ENCODE measurements at places on chromosomes 6 and 20.
A peak's percentile ranks its signal among the peaks of the same experiment; 100 is the strongest.

GRCh38 chr20:640674-641515, 12.1 kb downstream of the SRXN1 start:
- no peak for DNase-seq

DNA sequence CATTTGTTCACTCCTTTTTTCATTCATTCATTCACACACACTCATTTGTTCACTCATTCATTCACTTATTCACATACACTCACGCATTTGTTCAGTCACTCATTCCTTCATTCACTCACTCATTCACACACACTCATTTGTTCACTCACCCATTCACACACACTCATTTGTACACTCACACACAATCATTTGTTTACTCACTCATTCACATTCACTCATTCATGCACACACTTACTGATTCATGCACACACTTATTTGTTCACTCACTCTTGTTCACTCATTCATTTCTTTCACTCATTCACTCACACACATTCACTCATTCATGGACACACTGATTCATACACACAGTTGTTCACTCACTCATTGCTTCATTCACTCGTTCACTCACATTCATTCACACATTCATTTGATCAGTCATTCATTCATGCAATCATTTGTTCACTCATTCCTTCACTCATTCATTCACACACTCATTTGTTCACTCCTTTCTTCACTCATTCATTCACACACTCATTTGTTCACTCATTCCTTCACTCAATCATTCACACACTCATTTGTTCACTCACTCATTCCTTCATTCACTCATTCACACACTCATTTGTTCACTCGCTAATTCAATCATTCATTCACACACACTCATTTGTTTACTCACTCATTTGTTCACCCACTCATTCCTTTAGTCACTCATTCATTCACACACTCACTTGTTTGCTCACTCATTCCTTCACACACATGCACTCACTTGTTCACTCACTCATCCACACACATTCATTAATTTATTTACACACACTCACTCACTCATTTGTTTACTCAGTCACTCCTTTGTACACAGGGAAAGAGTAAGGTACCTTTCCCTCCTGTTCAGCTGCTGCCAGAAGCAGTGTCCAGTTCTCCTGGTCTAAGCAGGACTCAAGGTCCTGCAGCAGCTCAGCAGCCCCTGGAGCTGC, 50.7 kb upstream of the BHLHE23 start:
- DNase-seq: no peak

DNA sequence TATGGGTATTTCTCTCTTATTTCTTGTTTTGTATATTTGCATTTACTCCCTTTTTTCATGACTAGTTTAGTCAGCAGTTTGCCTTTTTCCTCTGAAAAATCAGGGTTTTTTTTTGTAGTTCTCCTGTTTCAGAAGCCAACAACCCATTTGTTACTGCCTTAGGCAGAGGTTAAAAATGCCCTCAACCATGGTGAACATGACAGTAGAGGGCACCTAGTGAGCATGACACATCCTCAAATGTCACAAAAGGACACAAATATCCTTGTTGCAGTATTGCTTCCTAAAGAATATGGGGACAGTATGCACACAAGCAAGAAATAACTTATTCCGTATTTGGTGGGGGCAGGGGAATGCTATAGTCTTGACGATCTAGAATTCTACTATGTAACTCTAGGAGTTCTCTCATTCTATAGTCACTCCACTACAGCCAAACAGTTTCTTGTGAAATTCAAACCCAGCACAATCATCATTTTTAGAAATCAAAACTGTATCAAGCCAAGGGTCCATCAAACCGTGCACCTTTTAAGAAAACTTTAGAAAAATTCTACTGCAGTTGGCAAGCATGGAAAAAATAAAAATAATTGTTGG, 47.0 kb downstream of the GOPC start:
- DNase-seq: no peak

DNA sequence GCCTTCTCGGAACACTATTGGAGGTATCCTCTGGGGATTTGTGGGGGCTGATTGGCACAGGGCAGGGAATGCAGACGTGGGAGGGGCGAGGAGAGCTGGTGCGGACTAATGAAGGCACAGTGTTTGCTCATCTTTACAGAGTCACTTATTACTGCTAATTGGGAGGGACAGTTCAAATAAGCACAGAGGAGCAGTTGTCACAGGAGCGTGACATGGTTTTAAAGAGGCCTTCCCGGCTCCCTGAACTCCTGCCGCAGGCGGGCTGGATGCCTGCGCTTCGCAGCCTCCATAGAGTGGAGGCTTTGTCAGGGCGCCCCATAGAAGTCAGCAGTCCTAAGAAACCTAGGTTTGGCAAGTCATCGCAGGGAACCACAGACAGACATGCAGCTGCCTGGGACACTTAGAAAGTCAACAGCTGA, 149.6 kb downstream of the LINC00237 start:
- no peak for DNase-seq

GRCh38 chr6:39361657-39362486, 39.4 kb upstream of the KCNK16 start:
- peak; percentile 28 for DNase-seq

DNA sequence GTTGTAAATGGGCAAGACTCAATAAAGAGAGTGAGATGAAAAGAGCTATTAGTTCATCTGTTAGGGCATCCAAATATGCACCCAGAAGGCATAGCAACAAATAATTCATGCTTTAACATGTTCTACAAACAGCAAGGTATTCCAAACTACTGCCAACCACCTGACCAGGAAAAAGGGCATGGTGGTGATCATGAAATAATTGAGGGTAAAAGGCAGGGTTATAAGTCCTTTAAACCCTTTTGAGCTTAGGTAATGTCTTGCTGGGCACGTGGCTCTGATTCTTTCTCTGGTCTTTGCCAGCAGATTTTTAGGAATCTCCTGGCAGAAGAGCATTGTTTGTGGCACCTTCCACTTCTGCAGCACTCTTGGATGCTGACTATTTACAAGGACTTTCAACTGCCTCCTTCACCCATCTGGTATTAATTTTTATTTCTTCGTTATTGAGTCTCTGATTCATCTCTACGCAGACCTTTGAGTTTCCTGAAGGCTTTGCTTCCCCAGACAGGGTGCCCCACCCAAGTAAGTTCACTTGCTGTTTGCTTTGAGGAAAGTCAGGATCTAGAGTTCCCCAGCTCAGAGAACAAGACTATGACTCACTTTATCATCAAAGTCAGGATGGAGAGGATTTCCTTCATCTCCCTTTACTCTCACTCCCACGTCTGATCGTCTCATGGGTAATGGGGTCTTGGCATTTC, 83.4 kb upstream of the NEDD9 start:
- DNase-seq: peak; percentile 88

GRCh38 chr6:144497650-144498049, 212.5 kb downstream of the UTRN start:
- DNase-seq: no peak
